ENCODE measurements at places on chromosomes 7 and 10.

GRCh38 chr7:131008840-131009711 is 275.1 kb upstream of the KLF14 start:
- DNase-seq = peak; percentile 43

DNA sequence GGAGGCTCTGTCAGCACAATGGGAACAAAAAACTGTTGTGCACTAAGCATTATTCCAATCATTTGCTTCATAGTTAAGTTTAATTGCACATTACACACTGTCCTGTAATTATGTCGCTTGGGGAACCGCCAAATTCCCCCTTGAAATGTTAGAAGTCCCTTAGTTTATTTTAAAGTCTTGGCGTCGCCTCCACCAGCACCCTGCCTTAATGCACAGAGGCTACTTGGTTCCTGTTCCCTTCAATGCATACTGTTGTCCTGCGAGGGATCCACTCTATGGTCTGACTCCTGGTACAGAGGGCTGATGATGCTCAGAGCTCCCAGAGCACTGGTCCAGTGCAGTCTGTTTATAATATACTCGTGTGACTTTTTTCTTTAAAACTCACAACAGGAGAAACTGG is 330.7 kb downstream of the ELMO1 start:
- DNase-seq = no peak

- DNase-seq = no peak
Measured at GRCh38 chr10:103184615-103185014, 8.5 kb downstream of the NT5C2 start.

GRCh38 chr10:113284635-113285034 is 268.2 kb upstream of the HABP2 start:
- no peak for DNase-seq

GRCh38 chr10:124259139-124259825 is 159.4 kb downstream of the OAT start:
- DNase-seq = peak; percentile 14

- no peak for DNase-seq
Measured at GRCh38 chr10:3668966-3669330, 116.1 kb downstream of the KLF6 start.

GRCh38 chr10:1127629-1128028 is 71.4 kb downstream of the WDR37 start:
- DNase-seq = no peak

DNA sequence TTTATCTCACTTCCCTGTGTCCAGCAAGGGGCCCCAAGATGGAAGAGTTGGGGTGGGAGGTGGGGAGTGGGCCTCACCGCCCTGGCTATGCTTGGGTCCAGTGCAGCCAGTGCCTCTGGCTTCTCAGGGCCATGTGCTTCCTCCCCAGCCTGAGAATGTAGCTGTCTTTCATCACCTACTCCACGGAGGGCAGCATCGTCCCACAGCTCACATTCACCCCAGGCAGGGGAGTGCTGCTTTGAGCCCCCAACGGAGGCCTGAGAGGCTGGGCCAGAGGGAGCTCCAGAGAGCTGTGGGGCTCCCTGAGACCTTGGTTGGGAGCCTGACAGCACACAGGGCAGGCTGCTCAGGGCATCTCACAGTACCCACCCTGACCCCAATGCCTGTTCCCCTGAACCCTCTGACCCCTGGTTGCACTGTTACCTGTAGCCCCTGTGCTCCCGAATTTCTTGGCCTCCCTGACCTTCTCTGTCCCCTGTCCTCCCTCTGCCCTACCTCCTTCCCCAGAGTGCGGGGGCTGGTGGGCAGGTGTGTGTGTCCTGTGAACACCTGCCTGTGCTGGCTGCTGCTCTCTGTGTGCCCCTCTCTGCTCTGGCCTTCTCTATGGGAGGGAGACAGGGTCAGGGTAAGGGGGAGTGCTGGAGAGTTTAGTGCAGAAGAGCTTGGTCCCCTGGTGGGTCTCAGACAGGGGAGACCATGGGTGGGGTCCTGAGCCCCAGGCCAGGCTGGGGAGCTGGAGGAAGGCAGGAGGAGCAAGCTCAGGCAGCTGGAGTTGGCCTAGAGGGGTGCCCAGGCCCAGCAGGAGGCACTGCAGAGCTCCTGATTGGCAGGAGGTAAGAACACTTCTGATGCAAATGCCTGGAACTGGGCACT is 19.6 kb upstream of the ZNF488 start:
- DNase-seq = no peak

- no peak for DNase-seq
Measured at GRCh38 chr10:15642095-15642494, 77.6 kb downstream of the ITGA8 start.

DNA sequence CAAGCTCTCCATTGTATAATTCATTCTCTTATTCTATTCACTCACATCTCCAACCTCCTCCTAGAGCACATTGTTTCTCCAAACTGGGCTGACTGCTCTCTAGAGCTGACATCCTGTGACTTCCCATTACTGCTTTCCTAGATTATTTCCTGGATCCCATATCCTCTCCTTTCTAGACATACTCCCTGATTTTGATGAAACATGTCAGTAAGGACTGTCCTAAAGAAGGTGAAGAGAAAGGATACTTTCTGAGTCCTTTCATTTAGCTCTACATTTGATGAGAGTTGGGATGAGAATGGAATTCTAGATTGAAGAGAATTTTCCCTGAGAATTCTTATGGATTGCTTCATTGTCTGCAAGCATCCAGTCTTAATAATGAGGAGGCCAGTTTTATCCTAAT is 78.8 kb downstream of the CNNM2 start:
- DNase-seq = no peak

- no peak for DNase-seq
Measured at GRCh38 chr10:67667035-67667425, 29.0 kb downstream of the CTNNA3 start.

- no peak for DNase-seq
Measured at GRCh38 chr10:76026176-76026771, 594.9 kb downstream of the LRMDA start.

- peak; percentile 37 for DNase-seq
Measured at GRCh38 chr10:75399461-75400162, 2.0 kb downstream of the ZNF503 start.

GRCh38 chr10:122459561-122460273 is 1.6 kb upstream of the HTRA1 start:
- DNase-seq = no peak

GRCh38 chr10:55793024-55793423 is 568.0 kb downstream of the ZWINT start:
- DNase-seq = no peak

DNA sequence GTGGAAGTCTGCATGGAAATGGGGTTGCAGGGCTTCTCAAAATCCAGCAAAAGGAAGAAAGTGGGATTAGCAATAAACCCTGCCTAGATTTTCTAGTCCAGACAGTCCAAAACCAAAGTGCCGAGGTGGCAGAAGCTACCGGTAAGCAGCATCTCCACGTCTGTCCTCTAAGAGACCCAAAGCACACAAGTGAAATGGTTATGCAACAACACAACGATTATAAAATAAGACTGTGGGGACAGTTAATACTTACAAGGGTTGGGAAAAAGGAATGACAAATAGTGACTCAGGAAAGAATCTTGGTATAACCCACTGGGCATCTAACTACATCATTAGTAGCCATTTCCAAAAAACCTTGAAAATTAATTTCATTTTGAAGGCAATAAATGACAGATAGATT is 24.7 kb downstream of the CREB3L2 start:
- no peak for DNase-seq

GRCh38 chr7:55150709-55151451 is 132.1 kb downstream of the EGFR start:
- DNase-seq = no peak

DNA sequence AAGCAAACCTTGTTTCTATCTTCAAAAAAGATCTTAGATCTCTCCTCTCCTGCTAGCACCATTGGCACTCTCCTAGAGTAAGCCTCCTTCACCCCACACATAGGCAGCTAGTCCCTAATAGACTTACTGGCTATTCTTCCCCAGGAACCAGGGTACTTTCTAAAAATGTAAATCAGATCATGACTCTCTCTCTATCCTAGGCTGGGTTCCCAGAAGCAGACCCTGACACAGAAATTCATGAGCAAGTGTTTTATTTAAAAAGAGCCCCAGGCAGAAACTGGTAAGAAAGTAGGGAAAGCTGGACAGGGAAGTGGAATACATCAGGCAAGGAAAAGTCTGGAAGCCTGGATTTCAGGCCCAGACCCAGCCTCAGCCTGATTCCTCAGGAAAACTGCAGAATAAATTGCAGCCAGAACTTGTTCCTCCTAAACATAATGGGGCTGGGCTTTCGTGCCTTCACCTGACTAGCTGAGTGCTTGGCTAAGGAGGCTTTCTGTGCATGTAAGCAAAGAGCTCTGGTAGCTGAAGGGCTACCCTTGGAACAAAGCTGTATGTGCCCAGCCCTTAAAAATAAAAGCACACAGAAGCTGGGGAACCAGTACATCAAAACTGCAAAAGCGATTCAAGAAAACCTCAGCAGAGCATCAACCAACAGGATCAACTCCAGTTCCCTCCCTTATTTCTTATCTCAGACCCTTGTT is 18.8 kb upstream of the SORBS1 start:
- DNase-seq = no peak

GRCh38 chr7:128788446-128789412 is 3.0 kb upstream of the CCDC136 start:
- DNase-seq = no peak

- no peak for DNase-seq
Measured at GRCh38 chr10:52077814-52078213, 236.3 kb upstream of the DKK1 start.

GRCh38 chr10:94192974-94193373 is 169.8 kb downstream of the NOC3L start:
- no peak for DNase-seq

GRCh38 chr7:74726309-74727101 is 47.3 kb upstream of the NCF1 start:
- DNase-seq = no peak

- no peak for DNase-seq
Measured at GRCh38 chr7:122762071-122762470, 59.3 kb upstream of the RNF148 start.

- DNase-seq = no peak
Measured at GRCh38 chr10:1766049-1766448, 28.7 kb upstream of the ADARB2 start.

DNA sequence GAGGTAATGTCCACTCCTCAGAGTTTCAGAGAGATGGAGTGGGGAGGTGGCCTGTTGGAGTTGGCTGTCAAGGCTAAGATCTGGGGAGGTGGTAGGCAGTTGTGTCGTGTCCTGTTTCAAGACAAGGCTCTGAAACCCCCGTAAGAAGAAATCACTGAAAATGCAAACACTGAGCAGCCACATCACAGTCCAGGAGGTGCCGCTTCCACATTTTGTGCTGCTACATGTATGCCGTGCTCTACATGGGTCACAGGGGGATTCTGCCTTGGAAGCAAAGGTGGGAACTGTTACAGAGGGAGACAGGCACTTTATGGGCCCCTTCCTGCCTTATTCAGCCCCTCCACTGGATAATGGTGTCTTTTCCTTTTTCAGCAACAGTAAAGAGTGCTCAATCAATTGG is 11.9 kb downstream of the WDR91 start:
- DNase-seq = no peak

DNA sequence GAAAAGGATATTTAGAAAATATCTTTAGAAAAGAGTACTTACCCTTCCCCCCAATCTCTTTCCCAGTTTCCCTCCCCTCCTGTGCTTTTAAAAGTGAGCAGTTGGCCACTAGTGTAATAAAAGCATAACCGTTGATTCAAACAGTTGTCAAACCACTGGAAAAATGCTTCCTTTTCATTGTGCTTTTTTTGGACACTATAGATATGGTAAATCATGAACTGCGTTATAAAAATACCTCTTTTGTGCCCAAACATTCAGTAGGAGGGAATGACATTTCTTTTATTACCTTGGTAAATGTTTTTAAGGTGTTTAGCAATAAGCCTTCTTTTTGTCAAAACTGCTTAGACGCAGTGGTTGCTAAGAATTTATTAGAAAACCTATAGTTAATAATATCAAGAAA is 232.4 kb downstream of the SLC25A13 start:
- no peak for DNase-seq

DNA sequence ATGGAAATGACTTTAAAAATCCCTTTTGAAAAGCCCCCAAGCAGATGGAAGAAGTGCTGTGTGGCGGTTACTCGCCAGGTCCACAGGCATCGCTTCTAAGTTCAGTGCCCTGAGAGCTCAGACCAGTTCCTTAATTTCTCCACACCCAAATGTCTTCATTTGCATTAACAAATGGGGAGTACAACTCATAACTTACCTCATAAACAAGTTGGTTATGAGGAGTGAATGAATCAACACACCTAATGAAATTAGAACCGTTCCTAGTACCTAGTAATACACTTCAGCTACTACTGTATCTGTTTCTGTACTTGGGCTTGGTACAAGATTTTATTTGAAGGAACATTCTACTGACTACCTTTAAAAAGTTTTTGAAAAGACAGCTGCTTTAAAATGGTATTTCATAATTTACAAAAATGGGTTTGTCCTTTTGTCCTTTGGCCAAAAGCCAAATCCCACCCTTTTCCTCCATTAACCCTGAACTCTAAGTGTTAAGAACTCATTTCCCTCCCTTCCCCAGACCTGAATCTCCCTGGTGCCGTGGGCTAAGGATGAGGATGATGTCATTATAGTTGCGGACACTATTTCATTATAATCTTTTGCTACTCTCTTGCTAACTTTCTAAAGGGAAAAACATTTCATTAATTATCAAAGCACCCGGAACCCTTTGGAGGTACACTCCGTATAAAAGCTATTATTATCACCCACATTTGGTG is 221.5 kb upstream of the CELF2 start:
- no peak for DNase-seq

DNA sequence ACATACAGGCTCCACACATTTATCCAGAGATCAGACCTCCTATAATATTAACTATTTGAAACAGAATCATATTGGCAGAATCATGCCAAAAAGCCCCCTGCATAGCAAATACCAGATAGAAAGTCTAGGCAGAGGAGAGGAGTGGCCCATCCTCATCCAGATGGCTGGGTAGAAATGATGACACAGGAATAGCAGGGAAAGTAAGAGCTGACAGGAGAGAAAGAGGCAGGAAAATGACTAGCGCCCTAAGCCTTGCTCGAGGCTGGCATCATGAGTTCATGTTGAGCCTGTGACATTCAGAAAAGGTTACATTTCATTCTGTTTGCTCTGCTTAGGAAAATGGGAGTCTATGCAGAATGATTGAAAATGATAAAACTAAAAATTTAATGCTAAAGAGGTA is 27.6 kb downstream of the WIPF3 start:
- no peak for DNase-seq

DNA sequence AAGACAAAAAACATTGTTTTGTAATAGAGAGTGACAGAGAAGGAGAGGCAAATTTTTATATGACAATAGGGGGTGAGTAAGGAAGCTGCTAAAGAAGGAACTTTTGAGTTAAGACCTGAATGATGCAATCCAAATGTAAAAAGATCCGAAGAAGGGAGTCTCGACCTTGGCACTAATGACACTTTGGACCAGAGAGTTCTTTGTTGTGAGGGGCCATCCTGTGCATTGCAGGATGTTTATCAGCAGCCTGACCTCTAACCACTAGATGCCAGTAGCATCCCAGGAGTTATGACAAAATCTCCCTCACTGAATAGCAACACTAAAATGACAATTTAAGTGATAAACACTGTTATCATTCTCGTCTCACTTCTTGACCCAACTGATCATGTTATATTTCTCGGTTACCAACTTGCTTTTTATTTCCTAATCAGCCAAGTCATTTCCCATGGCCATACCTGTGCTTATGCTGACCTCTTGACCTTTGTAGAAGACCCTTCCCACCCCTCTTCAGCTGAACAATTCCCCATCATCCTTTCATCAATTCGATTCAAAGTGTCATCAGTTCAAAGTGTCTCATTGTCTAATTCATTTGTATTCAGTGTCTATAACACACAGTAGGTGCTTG is 30.0 kb downstream of the DGKI start:
- no peak for DNase-seq
